ENCODE measurements at places on chromosomes 12 and 14.

GRCh38 chr14:56400109-56400825, 179.3 kb upstream of the TMEM260 start:
- no peak for DNase-seq

DNA sequence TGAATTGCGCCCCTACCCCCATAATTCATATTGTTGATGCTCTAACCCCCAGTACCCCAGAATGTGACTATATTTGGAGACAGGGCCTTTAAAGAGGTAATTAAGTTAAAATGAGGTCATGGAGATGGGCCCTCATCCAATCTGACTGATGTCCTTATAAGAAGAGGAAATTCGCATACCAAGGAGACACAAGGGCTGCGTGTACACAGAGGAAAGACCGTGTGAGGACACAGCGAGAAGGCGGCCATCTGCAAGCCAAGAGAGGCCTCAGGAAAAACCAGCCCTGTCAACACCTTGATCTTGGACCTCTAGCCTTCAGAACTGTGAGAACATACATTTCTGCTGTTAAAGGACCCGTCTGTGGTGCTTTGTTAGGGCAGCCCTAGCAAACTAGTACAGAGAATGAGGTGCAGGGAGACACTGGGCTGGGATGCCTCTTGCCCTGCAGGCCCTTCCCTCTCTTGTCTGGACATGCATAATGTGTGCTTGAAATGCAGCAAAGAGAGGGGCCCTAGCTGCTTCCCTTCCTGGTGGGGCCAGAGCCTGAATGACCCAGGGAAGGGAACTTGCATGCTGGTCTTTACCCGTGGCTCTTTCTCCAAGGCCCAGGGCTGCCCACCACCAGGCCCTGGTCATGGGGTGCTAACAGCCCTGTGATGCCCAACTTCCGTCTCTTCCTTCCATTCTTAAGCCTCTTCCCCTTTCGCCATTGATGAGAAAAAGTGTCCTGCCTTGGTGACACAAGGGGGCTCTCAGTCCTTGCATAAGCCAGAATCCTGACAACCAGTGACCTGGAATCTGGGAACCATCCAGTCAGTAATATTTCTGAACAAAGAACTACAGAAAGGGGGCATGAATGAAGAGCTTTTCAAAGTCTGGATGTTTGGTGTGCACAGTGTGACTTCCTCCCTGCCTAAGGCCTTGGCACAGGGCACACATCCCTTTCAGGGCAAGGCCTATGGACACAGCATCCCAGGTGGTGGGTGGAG, 50.0 kb upstream of the GPATCH2L start:
- DNase-seq, result no peak

- no peak for DNase-seq
Observed at GRCh38 chr14:24887623-24888304, 162.2 kb downstream of the STXBP6 start.

DNA sequence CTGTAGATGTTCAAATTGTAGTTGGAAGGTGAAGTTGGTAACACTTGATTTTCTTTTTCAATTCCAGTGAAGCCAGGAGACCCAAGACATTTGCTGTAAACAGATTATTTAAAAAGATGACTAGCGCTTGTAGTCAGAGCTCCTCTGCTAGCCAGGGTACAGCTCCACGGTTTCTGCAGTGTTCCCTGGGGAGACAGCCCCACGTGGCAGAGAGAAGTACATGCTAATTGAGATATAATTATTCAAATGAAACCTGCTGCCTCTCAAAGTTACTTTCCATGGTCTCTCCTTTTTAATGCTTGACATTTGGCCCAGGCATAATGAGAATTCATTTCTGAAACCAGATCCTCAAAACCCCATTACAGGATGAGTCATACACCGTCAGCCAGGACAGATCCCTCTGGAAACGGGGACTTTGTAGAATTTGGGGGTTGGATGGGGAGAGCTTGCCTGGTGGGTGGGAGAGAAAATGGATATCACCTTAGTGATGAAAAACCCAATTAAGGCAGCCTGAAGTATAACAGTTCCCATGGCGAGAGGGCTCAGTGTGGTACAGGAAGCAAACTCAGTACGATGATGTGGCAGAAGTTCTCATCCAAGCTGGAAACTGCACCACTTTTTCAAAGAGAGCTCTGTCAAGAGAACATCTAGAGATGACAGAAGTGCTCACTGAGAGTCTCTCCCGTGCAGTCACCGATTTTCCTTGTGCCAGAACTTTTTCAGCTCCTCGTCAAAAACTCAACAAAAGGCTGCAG, 637.7 kb upstream of the TMEM132C start:
- no peak for DNase-seq

- DNase-seq, result no peak
Observed at GRCh38 chr14:65821224-65821753, 408.8 kb downstream of the FUT8 start.

- DNase-seq, result no peak
Observed at GRCh38 chr14:25394356-25394755, 344.4 kb upstream of the STXBP6 start.

DNA sequence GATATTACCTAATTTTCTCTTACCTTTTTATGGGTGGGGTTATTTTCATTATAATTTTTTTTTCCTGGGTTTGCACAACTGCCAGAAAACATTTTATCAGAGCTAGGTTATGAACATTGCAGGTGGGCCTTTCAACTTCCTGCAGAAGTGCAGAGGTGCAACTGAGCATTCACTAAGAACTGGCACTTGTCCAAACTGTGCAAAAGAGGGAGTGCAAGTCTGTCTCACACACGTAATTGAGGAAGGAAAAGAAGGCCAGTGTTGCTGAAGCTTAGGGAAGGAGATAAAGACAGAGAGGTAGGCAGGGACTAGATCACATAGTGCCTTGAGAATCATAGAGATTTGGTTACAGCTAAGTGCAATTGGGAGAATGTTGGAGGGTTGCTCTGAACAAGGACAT, 14.1 kb upstream of the AMN1 start:
- no peak for DNase-seq

DNA sequence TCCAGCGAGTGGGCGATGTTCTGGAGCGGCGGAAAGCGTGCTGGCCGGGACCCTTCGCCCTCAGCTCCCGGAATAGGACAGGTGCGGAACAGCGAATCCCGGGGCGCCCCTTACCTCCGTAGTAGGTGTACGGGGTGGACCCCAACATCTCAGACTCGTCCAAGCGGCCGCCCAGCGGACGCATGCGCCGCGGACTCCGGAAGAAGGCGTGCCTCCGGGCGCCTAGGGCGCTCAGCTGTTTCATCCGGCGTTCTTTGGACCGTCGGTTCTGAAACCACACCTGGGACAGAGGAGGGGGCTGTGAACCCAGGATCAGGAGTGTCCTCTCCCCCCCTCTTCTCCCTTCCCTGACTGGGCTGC, 4.5 kb downstream of the LHX5 start:
- no peak for DNase-seq

GRCh38 chr14:64700290-64700689, 3.9 kb upstream of the PLEKHG3 start:
- DNase-seq, result no peak

- no peak for DNase-seq
Observed at GRCh38 chr12:108126990-108127501, 2.0 kb upstream of the WSCD2 start.

- no peak for DNase-seq
Observed at GRCh38 chr14:103132381-103133209, 9.3 kb downstream of the TNFAIP2 start.

DNA sequence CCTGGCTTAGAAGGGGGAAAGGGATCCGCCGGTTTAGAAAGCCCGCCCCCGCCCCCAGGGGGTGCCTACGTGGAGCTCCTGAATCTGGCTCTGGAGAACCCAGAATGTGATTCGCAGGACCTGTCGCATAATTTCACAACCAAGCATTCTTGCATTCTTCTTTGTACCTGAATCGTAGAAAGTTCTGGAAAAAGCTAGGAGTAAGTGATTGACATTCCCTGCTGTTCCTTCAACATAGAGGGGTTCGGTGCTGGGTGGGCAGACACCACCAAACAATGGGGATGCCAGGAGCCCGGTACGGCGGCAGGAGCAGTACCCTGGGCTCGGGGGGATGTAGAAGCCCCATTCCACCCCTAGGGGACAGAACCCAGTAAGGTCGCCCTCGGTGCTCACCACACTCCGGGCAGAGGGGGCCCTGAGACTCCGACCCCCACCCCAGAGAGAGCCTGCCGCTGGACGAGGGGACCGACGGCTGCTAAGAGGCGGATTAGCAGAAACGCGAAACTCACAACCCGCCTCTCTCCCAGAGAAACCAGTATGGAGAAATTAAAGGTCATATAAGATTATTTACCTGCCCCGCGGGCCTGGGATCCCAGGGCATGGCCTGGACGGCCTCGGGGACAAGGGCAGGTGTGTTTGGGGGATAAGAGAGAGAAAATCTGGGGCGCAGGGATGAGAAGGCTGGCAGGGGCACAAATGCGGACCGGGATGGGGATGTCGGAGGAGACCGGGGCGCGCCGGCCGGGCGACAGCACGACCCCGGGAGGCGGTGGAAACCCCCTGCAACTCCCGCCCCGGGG, 520 bp downstream of the CSRP2 start:
- DNase-seq, result no peak

GRCh38 chr14:101083564-101084435, 180.3 kb upstream of the RTL1 start:
- no peak for DNase-seq

DNA sequence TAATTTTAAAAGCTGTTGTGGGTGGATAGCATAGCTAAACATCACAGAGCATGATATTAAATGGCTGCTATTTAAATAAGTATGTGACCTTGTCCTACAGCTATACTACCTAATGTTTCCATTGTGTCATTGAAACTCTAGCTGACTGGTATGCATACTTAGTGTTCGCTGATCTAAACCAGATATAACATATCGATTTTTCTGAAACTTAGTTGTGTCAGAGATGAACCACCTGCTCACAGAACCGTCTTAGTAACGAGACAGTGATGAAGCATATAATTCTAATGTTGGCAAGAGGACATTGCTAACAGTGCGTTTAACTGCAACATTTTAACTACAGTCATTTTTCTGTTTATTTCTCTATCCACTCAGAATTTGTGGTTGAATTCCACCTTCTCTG, 36.1 kb upstream of the NUAK1 start:
- DNase-seq, result no peak

DNA sequence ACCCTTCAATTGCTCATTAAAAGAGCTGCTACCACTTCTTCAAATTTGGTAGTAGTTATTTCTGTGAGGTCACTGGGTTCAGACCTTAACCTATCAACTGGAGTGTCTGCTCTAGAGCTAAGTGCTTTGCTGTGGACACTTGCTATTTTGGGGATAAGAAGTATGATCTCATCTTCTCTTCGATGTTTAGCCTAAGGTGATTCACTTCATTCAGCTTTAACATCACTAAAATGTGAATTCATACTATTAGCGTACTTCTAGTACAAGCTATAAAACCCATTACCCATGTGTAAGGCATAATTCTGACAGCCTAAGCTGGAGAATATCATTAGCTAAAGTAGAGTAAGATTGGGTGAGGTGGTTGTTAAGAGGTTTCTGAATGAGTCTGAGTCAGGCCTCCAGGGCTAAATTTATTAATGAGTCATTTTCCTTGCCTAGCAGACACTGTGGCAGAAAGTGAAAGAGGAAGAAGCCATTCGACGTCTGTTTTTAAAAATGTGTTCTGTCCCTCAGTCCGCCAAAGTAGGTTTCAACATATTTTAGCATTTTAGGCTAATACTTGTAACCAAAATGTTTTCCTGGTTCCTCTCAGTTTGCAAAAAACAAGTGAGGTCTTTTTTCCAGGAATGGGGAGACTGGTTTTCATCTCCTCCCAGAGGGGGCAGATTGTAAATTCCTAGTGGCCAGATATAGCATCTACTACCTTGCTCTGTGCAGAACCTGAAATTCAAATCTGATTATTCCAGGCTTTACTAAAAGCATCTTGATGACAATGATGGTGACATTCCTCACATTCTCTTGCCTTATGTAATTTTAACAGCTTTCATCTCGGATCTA, 103.6 kb downstream of the SSPN start:
- DNase-seq, result no peak

DNA sequence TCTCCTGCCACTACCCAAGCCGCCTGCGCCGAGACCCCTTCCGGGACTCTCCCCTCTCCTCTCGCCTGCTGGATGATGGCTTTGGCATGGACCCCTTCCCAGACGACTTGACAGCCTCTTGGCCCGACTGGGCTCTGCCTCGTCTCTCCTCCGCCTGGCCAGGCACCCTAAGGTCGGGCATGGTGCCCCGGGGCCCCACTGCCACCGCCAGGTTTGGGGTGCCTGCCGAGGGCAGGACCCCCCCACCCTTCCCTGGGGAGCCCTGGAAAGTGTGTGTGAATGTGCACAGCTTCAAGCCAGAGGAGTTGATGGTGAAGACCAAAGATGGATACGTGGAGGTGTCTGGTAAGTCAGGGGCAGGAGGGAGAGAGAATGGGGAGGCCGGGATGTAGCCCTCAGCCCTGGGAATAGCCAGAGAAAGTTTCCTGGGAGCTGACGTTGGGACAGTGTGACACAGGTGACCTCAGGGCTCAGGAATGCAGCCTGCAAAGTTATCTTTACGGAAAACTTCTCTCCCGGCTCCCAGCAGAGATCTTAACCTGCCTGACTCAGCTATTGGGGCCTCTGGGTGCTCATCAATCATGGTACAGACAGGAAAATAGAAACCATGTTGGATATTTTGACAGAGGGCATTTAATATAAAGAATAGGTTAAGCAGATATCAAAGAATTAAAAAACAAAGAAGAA, 747 bp downstream of the HSPB8 start:
- DNase-seq, result no peak

- DNase-seq, result no peak
Observed at GRCh38 chr12:52079576-52080402, at the start of gene SMIM41. TSS of gene SMIM41 (plus strand) at chr12:52079704. CDS start at chr12:52079780, 76 bp downstream.

DNA sequence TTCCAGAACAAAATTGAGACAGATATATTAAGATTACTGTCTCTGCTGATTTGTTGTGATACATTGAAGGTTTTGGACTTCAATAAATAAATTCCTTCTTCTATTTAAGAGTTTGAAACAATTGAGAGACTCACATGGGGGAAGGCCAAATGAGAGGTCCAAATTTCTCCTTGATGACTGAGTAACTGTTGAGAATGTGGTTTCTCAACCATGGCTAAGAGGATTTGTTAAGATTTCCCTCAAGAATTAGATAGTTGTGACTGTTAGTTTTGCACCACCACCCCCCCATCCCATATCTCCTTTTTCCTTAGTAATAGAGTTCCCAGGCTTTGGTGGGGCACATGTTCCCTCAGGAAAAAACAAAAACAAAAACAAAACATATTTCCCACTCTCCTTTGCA, 47.7 kb upstream of the IGF1 start:
- DNase-seq, result no peak

DNA sequence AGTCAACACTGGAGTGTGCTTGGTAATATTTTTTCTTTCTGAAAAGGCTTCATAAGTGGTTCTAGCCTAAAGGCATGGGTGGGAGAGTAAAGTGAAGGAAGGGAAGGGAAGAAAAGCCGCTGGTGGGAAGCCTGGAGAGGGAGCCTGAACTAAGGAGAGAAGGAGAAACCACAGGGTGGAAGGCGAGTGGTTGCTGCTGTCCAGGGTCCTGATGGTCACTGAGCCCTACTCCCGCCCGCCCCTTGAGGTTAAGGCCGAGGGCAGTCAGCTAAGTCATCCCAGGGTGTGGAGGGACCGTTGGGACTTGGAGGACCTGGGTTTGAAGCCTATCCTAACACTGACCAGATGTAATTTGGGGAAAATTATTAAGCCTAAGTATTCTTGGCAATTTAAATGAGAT, 189.1 kb downstream of the PIWIL1 start:
- DNase-seq, result no peak

GRCh38 chr14:32701475-32701874, 237.2 kb upstream of the NPAS3 start:
- no peak for DNase-seq

- DNase-seq, result no peak
Observed at GRCh38 chr12:107337346-107338095, 244.2 kb upstream of the CRY1 start.
